Activated CD8-positive, alpha-beta memory T cell treated with anti-CD3 and anti-CD28 coated beads for 48 hours (primary cell): ENCODE measurements at places on chromosomes 2 and 18.
A peak's percentile ranks its signal among the peaks of the same experiment; 100 is the strongest.

DNA sequence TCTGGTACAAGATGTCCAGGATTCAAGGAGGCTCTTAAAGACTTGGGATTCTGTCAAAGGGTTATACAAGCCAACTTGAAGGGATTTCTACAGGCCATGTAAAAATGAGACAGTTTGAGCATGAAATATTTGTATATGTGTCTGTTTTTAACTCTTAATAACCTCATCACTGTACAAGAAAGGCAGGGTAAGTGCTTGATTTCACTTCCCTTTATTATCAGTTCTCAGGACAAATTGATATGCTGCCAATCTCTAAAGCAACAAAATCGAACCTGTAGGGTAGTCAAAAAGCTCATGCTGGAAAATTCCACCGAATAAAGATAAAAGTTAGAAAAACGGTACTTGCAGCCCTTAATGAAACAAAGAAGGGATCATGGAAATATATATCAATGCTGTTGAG lies 14.1 kb downstream of the COPS8 start:
- DNase-seq: no peak

DNA sequence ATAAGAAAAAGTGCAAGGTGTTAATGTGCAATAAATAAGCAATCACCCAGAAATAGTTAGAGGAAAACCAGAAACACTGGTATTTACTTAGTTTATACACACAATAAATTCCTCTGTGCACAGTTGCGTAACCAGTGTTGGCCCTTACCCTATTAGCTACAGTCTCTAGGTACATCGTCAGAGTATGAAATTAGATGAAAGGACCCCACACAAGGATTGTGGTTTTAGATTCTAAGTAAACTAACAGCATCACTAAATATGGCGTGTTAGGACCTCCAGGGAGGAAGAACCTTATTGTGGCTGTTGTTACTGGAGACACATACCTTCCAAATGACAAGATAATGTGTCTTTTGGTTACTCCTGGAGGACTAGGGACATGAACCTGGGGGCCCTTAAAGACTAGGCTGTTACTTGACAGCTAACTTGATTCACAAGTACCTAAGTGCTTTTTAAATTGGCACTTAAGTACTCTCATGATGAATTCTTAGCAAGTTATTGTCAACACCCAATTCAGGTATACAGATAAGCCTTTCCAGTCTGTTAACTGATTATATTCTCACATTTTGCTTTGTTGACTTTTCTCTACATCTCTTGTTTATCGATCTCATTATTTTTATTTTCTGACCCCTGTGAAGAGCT lies 115.3 kb downstream of the FEZ2 start:
- DNase-seq: no peak

- no peak for DNase-seq
Observed at GRCh38 chr2:48715956-48716355, 39.6 kb downstream of the LHCGR start.

DNA sequence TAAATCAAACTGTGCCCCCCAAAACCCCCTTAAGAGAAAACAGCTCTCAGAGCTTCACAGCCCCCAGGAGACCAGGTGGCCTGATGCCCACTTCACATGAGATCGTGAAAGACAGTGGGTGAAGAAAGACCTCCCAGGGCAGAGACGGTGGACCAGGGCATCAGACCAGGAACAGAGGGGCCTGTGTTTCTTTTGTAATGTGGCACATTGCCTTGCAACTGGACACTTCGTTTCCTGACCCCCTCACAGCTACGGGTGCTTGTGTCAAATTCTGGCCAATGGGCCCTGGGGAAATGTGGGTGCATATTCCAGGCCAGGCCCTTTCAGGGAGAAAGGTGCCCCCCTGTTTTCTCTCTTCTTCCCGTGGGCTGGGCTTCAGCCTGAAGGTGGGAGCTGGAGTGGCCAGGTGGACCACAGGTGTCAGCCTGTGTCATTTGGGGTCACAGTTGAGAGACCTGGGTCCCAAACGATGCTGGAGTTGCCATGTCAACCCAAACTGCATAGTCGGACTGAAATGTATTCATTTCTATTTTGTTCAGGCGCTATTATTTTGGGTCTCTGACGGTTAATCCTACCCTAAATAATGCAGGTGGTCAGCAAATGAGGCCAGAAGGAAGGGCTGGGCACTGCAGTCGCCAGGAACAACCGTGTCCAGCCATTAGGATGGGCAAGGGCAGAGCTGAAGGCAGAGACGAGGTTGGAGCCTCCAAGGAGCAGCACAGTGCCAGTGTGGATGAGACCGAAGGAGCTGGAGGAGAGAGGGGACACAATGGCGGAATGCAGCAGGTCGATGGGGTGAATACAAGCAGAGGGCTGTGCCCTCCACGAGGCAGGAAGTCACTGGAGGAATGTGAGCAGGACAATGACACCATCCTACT lies 338.2 kb downstream of the EIPR1 start:
- no peak for DNase-seq

GRCh38 chr2:240140511-240140910 lies at the start of gene OTOS:
Gene OTOS (minus strand): TSS chr2:240140658. CDS start chr2:240140326, 332 bp downstream.
- no peak for DNase-seq

- DNase-seq: no peak
Observed at GRCh38 chr2:14182227-14182946, 450.1 kb upstream of the LRATD1 start.

DNA sequence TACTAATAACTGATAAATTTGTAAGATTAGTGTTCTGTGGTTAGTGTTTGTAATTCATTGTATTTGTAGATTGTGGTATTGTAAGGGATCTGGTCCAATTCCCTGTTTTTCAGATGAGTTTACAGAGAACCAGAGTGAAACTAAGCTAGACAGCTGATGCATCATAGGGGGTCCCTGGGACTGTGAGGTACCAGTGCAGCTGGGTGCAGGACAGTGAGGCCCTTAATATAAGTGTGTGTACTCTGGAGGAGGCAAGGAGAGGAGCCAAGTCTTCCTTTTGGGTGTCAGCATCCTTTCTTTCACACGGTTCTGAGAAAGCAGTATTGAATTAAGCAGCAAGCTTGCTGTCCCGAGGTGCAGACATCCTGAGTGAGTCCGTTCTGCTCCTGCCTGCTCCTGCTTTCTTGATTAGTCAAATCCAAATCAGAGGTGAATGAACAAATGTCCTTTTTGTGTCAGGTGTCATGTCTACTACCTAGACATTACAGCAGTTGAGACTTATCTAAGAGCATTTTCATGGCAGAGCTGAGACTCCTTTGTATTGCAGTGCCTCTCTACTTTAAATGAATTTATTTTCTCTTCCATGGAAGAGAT lies 194.9 kb downstream of the MCFD2 start:
- DNase-seq: no peak

DNA sequence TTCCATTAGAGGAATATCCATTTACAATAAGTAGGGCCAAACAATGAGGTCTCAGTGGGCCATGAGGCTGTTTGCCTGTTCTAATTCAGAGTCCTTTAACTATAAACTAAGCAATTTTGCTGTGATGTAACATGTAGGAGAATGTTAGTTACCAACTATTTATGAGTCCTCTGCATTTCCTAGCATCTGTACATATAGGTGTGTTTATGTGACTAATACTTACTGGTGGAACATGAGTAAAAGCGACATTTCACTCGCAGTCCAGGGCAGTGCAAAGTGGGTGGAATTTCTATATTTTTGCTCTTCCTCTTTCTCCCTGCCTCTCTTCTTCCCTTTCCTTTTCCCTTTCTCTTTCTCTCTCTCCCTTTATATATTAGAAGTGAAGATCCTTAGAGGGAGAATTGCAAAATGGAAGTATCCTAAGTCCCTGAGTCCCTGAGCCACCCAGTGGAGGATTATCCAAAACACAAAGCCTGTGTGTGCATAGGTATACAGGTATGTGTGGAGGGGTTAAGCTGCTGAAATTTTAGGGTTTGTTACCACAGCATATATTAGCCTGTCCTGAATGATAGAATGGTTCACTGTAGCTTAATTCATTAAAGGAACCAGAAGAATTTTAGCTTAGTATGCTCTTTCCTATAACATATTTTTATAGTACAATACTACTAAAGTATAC lies 487.0 kb upstream of the FANCL start:
- DNase-seq: no peak

- DNase-seq: no peak
Observed at GRCh38 chr2:99841749-99842148, 300.6 kb downstream of the AFF3 start.

- no peak for DNase-seq
Observed at GRCh38 chr2:25419678-25420242, 78.0 kb upstream of the DNMT3A start.

GRCh38 chr18:44725300-44726058 lies 44.8 kb downstream of the SETBP1 start:
- DNase-seq: peak; percentile 25

GRCh38 chr18:48017635-48018034 lies 87.2 kb upstream of the SMAD2 start:
- no peak for DNase-seq

DNA sequence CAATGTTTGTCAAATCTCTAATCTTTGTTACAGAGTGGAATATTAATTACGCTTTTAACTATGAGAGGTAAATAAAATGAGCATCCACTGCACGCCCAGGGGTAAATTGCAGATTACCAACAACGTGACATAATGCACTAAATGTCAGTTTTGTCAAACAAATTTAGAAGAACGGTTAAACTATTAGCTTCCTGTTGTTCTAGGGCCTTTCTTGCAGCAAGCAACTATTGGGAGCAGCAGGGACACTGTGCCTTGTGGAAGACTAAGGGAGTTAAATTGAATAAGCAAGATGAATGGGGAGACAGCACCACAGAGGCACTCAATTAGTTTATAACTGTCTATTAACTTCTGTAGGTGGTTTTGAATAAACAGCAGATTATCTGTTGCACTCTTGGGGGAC lies 391.0 kb upstream of the RAB12 start:
- no peak for DNase-seq

- DNase-seq: no peak
Observed at GRCh38 chr2:190979906-190980629, 33.9 kb downstream of the STAT1 start.

GRCh38 chr2:96408616-96409015 lies 73.0 kb downstream of the NCAPH start:
- DNase-seq: no peak

GRCh38 chr2:61423714-61424113 lies 47.2 kb downstream of the USP34 start:
- no peak for DNase-seq

DNA sequence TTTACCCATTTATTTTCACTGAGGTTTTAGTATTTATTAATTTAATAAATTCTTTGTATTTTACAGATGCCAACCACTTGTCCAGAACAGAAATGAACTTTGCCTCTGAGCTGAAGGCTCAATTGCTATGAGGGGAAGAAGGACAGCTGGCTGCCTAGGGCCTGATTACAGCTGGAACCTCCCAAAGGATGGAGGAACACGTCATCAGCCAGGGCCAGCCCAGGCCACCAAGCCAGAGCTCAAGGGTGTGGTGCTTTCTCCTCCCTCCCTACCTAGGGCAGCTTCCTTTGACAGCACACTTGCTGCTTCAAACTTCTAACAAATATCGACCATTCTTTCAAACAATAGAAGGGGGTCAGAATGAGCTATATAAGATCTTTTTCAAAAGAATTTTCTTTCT lies 19.7 kb upstream of the RIOK3 start:
- no peak for DNase-seq

- DNase-seq: no peak
Observed at GRCh38 chr2:147634826-147635225, 210.0 kb upstream of the ACVR2A start.

DNA sequence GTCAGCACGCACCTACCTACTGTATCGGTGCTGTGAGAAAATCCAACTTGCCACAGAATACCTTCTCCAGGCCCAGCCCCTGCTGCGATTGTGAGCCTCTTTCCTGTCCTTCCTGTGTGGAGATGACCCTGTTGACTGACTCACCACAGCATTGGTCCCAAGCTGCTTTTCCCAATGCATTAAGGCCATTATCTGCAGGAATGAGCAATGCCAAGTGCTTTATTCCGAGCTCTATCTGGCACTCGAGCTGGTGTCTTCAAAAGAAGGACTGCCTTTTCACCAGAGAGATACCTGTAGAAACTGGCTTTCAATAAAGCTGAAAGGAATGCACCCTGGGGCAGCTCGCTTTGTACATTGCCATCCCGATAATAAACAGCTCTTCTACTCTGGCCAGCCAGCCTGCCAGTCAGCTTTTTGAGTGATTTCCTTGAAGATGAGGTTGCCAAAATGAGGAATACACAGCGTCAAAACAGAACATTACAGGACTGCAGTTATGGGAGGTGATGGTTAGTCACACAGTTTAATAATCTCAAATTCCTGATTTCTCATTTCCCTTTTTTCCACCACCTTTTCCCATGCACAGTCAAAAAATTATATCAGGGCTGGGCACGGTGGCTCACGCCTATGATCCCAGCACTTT lies 8.3 kb upstream of the RNF103 start:
- DNase-seq: no peak

DNA sequence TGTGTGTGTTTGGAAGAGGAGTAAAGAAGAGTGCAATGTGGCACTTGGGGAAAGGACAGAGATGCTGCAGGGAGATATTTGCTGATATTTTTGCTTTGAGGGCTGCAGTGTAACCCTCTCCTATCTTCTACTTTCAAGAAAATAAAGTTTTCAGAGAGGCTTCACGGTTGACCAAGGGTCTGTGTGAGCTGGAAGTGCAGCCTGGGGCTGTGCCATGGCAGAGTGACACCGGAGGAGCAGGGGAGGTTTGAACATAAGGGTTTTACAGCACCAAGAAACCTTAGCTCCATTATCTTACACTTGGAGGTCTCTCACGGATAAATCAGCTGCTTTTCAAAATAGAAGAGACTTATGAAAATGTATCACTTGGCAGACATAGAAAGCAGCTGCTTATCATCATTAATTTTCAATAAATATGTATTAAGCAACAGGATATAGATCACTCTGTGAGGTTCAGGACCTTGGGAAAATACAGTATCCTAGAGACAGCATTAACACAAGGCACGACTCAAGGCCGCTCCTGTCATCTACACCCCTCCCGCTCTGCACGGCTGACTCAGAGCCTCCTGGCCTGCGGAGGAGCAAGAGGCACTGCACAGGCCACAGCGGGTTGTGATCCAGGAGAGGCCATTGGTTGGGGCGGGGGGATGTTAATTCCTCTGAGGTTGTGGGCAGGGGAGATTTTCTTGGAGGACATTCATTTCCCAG lies 127.8 kb downstream of the COPS8 start:
- DNase-seq: no peak

DNA sequence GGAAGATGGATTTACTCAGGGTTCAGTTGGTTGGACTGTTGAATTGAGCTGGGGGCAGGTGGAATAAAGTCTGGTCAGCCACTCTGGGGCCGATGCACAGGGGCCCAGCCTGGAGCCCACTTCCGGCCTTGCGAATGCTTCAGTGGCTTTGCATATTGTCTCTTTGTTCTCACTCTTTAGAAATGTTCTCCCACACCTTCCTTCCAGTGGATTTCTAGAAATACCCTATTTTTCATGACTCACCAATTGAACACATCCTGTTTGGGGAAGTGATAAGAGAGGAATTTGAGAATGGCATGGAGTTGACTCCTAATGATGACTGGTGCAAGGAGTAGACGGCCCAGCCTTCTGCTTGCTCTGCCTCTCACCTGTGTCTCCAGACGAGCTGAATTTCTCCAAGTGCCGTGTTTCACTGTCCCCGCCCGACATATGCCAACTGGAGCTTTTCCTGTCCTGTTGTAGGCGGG lies 28.1 kb downstream of the ASAP2 start:
- no peak for DNase-seq

GRCh38 chr2:118813111-118813510 lies 34.3 kb downstream of the EN1 start:
- no peak for DNase-seq

- no peak for DNase-seq
Observed at GRCh38 chr2:78383576-78383975, 641.9 kb upstream of the REG3G start.
